Inflammatory macrophage treated with lipopolysaccharide for 4 hours (primary cell): ENCODE measurements at places on chromosomes 1 and 21.

DNA sequence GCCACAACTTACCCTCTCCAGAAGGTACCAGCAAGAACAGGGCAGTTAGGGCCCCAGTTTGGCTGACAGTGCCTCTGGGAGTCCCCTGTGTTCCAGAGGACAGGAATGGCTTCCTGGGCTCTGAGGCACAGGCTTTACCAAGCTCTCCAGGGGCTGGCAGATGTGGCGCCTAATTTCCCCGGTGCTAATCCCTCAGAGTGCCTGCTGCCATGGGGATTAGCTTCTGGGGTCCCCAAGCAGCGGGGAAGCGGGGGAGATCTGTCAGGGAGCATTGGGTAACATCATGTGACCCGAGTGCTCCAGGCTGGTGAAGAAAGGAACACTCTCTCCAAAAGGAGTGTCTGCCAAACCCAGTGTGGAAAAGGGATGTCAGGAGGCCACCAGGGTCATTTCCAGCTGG, at the start of gene LACTBL1:
Gene LACTBL1, minus strand, starts transcription at position 107 of the 400 bp plus-strand sequence. CDS start 550 bp downstream, outside the sequence.
- DNase-seq: no peak

- DNase-seq: peak; percentile 23
Measured at GRCh38 chr1:20932437-20932977, 145.4 kb upstream of the HP1BP3 start.

DNA sequence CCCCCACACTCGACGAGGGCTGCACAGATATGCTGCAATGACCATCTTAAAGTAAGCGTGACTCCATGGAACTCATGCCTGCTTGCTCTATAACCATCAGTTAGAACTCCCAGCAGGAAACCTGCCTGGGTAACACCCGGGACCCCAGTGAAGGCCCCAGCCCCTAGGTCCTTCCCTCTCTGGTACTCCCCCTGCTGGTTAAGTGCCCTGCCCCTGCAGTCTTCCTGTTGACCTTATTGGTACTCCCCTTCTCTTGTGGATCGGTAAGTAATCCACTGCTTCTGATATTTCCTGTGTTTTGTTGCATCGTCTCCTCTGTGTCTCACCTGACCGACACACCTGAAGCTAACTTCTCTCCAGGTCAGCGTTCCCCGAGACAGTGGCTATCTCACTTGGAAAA, 104.8 kb upstream of the COG2 start:
- no peak for DNase-seq

DNA sequence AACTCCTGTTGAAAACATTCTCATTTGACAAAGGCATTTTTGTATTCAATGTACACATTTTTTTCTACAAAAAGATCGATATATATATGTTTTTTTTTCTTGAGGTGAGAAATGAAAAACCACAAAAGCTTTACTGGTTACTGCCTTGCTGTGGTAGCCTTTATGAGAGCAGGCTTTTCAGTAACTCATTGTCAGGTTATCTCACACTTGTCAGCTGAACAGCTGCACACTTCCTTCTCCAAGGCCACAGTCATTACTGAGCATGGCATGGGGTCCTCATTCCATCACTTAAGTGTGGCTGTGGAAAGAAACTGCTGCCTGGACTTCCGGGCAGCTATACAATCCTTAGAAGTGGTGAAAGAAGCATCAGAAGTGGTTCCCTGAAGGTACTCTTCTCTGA, 169.3 kb upstream of the ZP4 start:
- DNase-seq: no peak

- DNase-seq: no peak
Measured at GRCh38 chr1:111045033-111045722, 81.5 kb upstream of the LRIF1 start.

DNA sequence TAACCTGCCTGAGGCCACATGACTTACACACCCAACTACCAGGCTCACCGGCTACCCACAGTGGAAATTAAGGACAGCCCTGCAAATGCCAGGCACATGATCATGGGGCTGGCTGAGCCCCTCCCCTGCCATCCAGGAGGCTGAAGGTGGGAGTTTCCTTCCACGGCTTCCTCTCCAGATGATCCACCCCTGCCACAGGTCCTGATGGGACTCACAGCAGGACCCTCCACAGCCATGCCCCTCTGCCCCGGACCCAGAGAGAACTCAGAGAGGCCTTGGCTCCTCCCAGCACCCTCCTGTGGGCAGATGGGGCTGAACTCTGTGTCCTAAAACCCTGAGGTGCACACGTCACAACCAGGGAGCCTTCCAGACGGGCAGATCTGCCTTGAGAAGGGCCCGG, 29.1 kb upstream of the CASZ1 start:
- no peak for DNase-seq

GRCh38 chr1:175154629-175155472, 37.7 kb downstream of the KIAA0040 start:
- peak; percentile 57 for DNase-seq
